ENCODE measurements at places on chromosomes 4 and X.

DNA sequence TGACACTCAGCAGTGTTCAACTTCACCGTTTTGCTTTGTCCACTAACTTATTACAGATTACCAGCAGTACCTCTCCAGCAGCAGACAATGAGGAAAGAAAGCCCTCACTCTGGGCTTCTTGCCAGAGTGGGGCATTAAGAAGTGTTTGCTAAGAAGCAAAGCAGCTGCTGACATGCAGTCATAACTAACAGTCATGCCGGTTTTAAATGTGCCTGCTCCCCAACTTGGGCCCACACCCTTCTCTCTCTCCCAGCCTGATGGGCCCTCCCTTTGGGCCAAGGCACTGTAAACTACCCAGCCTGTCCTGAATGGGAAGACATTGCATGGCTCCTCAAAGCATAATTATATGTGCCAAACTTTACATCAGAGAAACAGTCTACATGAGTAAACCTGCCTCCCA is 54.6 kb upstream of the HHIP start:
- no peak overlapping the region for H3K4me3 ChIP-seq
- no peak overlapping the region for H3K27ac ChIP-seq
- no peaks in the 10 kb centered on the region for H3K27me3 ChIP-seq
- H3K36me3 ChIP-seq: no peaks in the 10 kb centered on the region
- DNase-seq: no peak

- no peaks in the 10 kb centered on the region for H3K4me1 ChIP-seq
- no peak for DNase-seq
- H3K4me3 ChIP-seq: no peak overlapping the region
- H3K36me3 ChIP-seq: peaks cover 2% of the 10 kb centered on the region
- peaks cover 39% of the 10 kb centered on the region for H3K27me3 ChIP-seq
These were observed 15.0 kb upstream of the TRIM2 start for GRCh38 chr4:153189016-153189801.

GRCh38 chr4:164731827-164732474 is 22.0 kb upstream of the SMIM31 start:
- H3K4me3 ChIP-seq: no peak overlapping the region
- H3K27me3 ChIP-seq: no peaks in the 10 kb centered on the region
- DNase-seq: no peak
- no peak overlapping the region for H3K27ac ChIP-seq

DNA sequence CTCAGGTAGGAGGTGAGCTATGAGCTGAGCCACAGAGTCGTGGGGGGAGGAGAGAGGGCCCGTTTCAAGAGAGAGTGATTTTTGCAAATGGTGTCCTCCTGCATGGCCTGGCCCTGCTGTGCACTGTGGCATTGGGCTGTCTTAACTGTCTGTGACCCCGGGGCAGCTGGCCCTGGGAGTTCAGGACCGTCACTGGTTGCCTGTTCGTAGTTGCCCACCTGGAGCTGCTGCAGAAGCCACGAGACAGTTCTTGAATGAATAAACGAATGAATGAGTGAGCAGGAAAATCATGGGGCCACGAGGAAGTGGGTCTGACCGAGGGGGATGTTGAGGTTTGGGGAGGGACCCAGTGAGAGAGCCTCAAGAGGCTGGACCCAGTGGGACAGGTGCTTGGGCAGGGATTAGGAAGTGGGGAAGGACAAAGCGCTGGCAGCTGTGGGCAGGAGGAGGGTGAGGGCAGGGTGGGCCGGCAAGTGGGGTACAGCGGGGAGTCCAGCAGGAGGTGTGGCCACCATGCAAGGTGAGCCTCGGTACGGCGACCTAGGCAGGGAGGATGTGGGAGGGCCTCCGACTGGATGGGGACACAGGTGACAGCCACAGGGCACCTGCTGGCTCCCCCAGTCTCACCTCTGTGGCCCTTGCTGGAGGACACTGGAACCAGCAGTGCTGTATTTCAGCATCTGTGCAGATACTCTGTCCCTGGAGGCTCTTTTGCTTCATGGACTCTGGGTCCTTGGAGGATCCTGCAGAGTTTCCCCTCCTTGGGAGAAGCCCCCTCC is 10.2 kb downstream of the RGS12 start:
- peak overlapping the region; percentile 92 for H3K27ac ChIP-seq

GRCh38 chrX:53056292-53056691 is 7.7 kb downstream of the GPR173 start:
- H3K27ac ChIP-seq: no peak overlapping the region
- no peak overlapping the region for H3K4me3 ChIP-seq
- H3K36me3 ChIP-seq: no peaks in the 10 kb centered on the region
- H3K4me1 ChIP-seq: no peaks in the 10 kb centered on the region
- no peaks in the 10 kb centered on the region for H3K27me3 ChIP-seq
- DNase-seq: no peak
